ENCODE measurements at places on chromosomes 12 and 14. TPM values are rescaled to one million over a fixed set of nuclear protein-coding genes. Genes with fewer than 3 reads are reported as not detected.

- peaks cover 7% of the 10 kb centered on the region for H3K4me1 ChIP-seq
- no peaks in the 10 kb centered on the region for H3K36me3 ChIP-seq
- DNase-seq: no peak
- no peak overlapping the region for H3K27ac ChIP-seq
- no peaks in the 10 kb centered on the region for H3K27me3 ChIP-seq
Observed at GRCh38 chr12:40038619-40039018, 67.3 kb downstream of the SLC2A13 start.

Gene USP44
- 15.5 TPM for total RNA-seq

DNA sequence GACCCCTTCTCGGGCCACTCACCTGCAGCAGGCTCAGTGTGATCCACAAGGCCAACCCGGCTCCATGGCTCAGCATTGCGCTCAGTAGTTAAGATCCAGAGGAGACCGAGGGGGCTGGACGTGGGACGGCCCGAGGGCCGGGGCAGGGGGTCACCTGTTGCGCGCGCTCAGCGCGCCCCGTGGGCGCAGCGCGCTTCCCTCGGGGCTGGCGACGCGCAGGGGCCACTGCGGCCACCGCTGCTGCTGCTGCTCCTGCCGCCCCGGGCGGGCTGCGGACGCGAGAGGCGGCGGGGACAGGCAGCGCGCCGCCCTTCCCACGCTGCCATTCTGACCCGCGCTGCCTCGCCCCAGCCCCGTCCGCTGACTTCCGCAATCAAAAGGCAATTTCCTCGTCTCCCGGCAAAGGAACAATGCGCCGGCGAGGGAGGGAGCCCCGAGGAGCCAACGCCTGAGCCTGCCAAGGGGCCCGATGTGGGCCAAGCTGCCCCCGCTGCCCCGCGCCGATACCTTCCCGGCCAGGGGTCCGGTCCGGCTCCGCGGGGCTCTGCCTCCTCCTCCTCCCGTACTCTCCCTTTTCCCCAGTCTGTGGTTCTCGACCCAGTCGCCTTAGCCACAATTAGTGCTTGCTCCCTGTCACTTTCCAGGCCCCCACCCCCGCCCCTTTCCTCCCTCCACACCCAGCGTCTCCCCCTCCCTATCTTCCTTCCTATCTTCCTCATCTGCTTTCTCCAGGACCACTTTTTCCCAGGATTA, 27.3 kb downstream of the PTPRB start:
- H3K36me3 ChIP-seq: no peaks in the 10 kb centered on the region
- DNase-seq: peak; percentile 5
- H3K27me3 ChIP-seq: peaks cover 46% of the 10 kb centered on the region
- H3K27ac ChIP-seq: no peak overlapping the region

GRCh38 chr14:103361867-103362266, 23.3 kb upstream of the MARK3 start:
- H3K27ac ChIP-seq: peak overlapping the region; percentile 71
- H3K27me3 ChIP-seq: peaks cover 2% of the 10 kb centered on the region
- peaks cover 11% of the 10 kb centered on the region for H3K36me3 ChIP-seq
- DNase-seq: peak; percentile 55
- H3K4me1 ChIP-seq: peaks cover 4% of the 10 kb centered on the region

DNA sequence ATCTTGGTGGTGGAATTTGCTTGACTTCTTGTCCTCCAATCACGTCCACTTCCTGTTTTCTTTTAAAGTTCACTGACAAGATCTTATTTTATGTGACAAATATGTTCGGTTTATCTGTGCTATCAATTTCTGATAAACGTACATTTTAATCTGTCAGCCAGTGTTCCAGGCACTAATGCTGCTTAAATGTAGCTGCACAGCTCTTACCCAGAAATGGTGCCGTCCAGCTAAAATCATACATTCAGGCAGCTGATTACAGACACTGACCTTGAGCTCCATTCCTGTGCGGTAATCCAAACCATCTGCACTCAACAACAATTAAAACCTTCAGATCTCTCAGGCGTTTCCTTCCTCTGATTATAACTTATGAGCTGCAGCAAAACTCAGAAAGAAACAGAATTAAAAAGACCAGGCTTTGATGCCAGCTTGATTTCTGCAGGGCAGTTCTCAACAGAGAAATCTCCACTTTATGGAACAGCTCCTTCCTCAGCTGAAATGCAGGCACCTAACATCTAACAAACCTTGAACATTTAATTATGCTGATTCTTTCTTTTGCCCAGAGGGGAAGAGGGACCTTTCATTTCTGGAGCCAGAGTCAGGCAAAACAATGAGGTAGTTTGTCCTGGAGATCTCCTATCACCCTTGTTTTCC, 26.4 kb upstream of the RASSF3 start:
- peak overlapping the region; percentile 30 for H3K4me3 ChIP-seq
- H3K4me1 ChIP-seq: peaks cover 20% of the 10 kb centered on the region
- DNase-seq: no peak
- H3K27ac ChIP-seq: peak overlapping the region; percentile 51
- no peaks in the 10 kb centered on the region for H3K27me3 ChIP-seq

DNA sequence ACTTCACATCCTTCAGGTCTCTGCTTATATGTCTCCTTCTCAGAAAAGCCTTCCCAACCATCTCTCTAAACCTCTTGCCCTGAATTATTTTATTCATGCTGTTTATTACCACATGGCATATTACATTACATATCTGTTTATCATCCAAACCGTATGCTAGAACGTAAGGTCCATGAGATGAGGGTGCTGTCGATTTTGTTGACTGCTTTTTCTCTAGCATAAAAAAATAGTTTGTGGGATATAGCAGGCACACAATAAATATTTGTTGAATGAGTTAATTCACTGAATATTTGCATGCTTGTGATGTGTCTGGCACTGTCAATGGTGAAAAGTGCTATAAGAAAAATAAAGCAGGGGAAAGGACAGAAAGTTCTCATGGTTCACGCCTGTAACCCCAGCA, 22.9 kb downstream of the SAMD4A start:
- H3K27ac ChIP-seq: no peak overlapping the region
- DNase-seq: no peak
- H3K4me1 ChIP-seq: peaks cover 8% of the 10 kb centered on the region

DNA sequence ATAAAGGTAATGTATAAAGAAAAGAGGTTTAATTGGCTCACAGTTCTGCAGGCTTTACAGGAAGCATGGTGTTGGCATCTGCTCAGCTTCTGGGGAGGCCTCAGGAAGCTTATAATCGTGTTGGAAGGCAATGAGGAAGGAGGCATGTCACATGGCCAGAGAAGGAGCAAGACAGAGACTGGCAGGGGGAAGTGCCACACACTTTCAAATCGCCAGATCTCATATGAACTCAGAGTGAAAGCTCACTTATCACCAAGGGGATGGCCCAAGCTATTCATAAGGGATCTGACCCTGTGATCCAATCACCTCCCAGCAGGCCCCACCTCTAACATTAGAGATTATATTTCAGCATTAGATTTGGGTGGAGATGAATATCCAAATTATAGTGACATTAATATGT, 26.3 kb downstream of the LDHB start:
- peaks cover 48% of the 10 kb centered on the region for H3K36me3 ChIP-seq
- no peak overlapping the region for H3K4me3 ChIP-seq
- DNase-seq: no peak
- H3K4me1 ChIP-seq: peaks cover 3% of the 10 kb centered on the region

GRCh38 chr14:48900565-48900964, 685.6 kb downstream of the RPS29 start:
- H3K4me1 ChIP-seq: no peaks in the 10 kb centered on the region
- no peak overlapping the region for H3K4me3 ChIP-seq
- no peak overlapping the region for H3K27ac ChIP-seq
- no peaks in the 10 kb centered on the region for H3K36me3 ChIP-seq
- no peaks in the 10 kb centered on the region for H3K27me3 ChIP-seq

Gene RND1
- total RNA-seq: 3.2 TPM

DNA sequence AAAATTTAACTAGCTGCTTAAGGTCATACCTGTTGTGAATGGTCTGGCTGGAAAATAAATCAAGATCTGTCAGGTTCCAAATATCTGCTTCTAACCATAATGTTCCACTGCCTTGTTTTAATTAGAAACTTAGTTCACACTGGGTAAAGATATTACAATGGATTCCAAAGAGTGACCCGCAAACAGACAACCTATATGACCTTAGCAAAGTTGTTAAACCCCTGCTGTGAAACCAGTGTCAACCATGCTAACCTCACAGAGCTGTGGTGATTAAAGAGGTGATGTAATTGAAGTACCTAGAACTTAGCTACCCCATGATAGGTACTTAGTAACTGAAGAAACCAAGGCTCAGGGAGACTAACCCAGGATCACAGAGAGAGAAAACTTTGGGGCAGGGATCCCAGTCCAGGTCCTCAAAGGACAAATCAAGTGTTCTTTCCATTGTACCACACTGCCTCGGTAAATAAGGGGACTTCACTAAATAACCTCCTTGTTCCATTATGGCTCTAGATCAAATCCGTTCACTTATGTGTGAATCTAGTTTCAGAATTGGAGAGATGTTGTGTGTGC, 2.2 kb downstream of the GUCY2C start:
- H3K4me1 ChIP-seq: no peaks in the 10 kb centered on the region
- no peaks in the 10 kb centered on the region for H3K36me3 ChIP-seq
- H3K4me3 ChIP-seq: no peak overlapping the region
- no peak overlapping the region for H3K27ac ChIP-seq

DNA sequence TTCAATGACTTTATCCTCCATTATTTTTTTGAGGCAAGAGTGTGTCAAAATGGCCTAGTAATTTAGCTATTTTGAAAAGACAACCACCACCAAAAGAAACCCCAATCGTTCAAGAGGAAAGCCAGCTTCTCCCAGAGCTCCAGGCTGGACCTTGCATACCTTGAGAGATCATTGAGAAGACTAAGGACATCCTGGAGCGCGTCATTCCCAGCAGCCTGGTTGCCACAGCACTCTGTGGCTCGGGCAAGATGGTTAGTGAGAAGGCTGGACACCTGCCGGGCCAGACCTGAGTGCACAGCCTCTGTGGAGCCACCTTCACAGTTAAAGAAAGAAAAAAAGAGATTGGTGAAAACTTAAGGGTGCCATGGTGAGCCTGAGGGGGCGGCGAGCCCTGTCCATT, 111.4 kb downstream of the TRAFD1 start:
- H3K4me1 ChIP-seq: no peaks in the 10 kb centered on the region
- H3K27me3 ChIP-seq: no peaks in the 10 kb centered on the region
- DNase-seq: no peak
- peaks cover 13% of the 10 kb centered on the region for H3K36me3 ChIP-seq
- H3K4me3 ChIP-seq: no peak overlapping the region

GRCh38 chr14:68571928-68572525, 220.8 kb downstream of the ZFP36L1 start:
- no peaks in the 10 kb centered on the region for H3K27me3 ChIP-seq
- no peak overlapping the region for H3K4me3 ChIP-seq
- H3K27ac ChIP-seq: no peak overlapping the region

Measured in activated CD8-positive, alpha-beta T cell treated with anti-CD3 and anti-CD28 coated beads for 36 hours (primary cell).